ENCODE measurements at places on chromosomes 12 and 14.

GRCh38 chr14:58571769-58572472, 65.8 kb upstream of the DACT1 start:
- DNase-seq, result peak; percentile 53

DNA sequence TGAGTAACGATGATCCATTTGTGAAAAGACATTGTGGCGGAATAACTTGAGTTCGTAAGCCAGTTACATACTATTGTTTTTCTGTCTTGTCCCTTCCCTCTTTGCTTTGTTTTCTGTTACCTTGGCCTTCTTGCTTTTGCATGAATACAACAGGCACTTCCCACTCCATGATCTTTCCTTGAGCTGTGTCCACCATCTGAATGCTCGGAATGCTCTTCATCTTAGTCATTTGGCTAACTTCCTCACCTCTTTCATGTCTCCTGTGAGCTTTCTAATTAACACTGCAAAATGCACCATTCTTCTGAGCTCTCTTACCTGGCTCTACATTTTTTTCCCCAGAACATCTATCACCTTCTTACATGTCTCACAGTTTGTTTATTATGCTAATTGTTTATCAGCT, 10.0 kb downstream of the KNTC1 start:
- no peak for DNase-seq

DNA sequence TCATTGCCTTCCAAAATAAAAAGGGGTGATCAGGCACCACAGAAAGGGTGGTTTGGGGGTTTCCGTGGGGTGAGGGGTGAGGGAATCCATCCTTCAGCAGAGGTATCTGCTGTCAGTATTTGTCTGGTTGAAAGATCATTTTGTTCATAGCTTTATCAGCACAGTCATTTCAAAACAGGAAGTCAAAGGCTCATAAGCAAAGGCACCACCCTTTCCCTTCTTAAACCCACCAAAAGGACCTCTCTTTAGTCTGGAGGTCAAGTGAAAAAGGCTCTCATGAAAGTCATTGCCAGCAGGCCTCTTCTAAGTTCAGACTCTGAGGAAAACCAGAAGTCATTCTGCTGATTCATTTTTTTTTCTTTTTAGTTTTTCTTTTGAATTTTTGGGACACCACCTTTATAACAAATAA, 6.2 kb downstream of the CHST11 start:
- DNase-seq, result no peak

DNA sequence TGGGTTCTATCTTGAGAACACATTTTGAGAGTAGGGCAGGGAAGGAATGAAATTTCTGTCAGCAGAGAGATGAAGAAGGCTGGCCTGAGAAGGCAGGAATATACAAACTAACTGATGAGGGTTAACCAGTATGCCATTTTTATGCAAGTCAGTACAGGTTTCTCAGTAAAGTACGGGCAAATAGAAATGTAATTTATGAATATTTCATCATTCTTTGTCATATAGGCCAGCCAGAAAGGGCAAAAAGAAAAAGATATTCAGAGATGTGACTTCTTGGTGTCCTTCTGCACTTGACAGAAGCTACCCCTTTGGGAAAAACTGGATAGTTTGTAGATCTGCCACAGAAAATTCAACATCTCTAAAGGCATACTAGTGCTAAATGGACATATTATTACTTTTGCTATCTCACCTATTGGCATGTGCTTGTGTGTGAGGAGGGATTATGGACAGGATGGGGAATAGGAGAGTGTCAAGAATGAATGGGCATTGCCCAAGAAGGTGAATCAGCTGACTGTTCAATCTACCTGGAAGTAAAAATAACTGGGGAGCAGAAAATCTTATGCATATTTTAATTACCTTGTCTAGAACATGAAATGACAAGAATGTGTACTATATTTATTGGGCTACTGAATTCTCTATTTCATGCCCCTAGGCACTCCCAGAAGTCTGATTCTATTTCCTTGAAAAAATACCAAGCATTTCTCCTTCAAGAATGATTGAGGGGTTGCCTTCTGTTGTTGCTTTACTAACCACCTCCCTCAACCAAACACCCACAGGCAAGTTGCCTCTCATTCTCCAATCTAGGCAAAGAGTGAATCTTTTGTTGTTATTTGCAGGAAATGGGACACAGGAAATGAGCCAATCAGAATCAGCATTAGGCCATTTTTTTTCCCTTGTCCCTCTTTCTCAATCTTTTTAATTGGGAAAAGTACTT, 175.1 kb upstream of the SLC38A2 start:
- DNase-seq, result no peak

DNA sequence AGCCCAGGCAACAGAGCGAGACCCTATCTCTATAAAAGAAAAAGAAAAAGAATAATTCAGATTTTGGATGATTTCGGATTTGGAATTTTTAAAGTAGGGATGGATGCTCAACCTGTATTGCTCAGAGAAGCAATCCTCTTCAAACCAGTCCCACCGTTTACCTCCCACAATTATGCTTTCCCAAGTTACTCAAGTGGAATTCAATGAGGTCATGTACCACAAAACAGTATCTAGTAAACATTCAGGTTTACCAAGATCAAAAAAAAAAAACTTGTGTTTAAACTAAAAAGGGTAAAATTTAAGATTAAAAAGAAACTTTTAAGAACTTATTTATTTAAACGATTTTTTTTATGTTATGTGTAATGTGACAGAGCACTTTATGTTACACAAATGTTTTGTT, 2.5 kb downstream of the KDM5A start:
- no peak for DNase-seq

DNA sequence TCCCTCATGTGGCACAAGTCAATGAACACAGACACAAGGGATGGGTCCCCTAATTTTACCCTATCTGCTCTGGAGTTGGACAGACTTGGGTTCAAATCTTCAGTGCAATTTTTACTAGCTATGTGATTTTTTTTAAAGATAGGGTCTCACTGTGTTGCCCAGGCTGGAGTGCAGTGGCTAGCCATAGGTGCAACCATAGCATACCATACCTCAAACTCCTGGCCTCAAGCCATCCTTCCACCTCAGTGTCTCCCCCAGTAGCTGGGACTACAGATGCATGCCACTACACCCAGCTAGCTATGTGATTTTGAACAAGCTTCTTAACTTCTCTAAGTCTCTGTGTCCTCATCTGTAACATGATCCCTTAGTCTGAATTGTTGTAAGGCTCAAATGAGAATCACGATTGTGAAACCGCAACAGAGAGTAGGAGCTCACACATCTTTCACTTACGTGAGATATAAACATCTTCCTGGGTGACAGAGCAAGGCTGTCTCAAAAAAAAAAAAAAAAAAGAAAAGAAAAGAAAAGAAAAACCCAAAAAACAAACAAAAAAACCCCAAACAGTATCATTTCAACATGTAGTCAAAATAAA, 4.7 kb downstream of the CALCOCO1 start:
- DNase-seq, result no peak

DNA sequence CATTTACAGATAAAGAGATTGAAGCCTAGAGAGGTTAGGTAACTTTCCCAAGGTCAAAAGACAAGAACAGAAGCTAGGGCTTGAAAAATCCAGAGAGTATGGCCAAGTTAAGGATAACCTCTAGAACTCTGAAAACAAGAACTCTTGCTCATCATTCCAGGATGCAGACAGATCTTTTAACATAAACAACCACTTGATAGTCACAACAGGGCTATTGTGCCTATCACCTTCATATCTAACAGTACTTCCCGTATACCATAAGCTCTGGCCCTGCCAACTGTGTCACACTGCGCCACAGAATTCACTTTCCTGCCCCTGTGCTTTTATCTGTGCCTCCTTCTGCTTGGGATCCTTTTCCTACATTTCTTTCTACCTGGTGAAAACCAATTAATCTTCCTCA, 18.2 kb downstream of the ERP29 start:
- DNase-seq, result no peak

- DNase-seq, result no peak
Measured at GRCh38 chr12:6450091-6450868, 1.6 kb upstream of the TAPBPL start.

- no peak for DNase-seq
Measured at GRCh38 chr14:95045836-95046430, 111.4 kb downstream of the DICER1 start.

GRCh38 chr12:96343347-96343954, 56.8 kb downstream of the CDK17 start:
- no peak for DNase-seq

- no peak for DNase-seq
Measured at GRCh38 chr14:56487761-56488160, 91.8 kb upstream of the TMEM260 start.

- DNase-seq, result no peak
Measured at GRCh38 chr14:77180726-77181602, 634 bp upstream of the TMEM63C start.

DNA sequence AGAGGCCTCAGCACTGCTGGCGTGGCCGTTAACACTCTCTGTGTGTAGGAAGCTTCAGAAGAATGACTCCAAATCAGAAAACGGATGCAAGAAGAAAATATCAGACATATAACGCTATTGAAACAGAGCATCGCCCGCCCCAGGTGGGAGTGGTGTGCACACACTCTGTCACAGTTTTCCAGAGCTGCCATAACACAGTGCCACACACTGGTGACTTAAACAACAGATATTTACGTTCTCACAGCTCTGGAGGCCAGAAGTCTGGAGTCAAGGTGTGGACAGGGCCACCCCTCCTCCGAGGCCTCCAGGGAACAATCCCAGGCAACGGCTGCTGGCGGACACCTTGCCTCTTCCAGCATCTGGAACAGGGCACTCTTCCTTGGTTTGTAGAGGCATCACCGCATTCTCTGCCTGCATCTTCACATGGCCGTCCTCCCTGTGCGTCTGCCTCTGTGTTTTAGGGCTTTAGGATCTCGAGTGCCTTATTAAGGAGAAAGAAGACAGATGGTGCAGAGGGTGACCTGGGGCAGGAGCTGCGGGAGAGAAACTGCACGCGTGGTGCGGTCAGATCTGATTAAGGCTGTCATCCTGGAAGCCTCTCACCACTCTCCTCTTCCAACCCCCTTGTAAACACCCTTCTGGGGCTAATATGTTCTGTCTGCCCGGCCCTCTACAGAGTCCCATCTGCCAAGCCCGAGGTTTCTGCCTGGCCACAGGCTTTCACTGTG, 141.0 kb downstream of the SLC15A4 start:
- DNase-seq, result no peak

DNA sequence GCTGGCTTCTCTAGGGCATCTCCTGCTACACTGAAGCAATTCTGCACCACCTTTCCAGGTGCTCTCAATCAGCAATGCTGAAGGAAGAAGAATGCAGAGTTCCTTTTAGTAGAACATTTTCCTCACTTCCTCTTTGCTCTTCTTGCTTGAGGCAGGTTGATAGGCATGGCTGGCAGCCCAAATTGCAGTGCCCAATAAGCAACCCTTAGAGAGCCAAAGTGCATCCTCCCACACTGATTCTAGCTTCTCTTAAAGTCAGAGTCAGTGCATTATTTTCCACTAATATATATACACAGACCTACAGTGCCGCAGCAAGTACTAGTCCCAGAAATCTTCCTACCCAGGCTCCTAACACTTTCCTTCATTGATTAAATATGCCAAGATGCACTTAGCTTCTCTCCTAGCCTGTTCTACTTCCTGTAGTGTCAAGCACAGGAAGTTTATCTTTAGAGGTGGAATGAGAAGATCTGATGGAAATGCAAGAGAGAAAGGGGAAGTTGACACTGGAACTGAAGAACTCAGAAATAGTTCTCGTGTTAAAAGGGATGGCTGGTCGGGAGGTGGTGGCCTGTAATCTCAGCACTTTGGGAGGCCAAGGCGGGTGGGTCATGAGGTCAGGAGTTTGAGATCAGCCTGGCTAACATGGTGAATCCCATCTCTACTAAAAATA, 132.7 kb downstream of the SSPN start:
- no peak for DNase-seq

GRCh38 chr12:49340971-49341776, 4.2 kb upstream of the C1QL4 start:
- peak; percentile 28 for DNase-seq

DNA sequence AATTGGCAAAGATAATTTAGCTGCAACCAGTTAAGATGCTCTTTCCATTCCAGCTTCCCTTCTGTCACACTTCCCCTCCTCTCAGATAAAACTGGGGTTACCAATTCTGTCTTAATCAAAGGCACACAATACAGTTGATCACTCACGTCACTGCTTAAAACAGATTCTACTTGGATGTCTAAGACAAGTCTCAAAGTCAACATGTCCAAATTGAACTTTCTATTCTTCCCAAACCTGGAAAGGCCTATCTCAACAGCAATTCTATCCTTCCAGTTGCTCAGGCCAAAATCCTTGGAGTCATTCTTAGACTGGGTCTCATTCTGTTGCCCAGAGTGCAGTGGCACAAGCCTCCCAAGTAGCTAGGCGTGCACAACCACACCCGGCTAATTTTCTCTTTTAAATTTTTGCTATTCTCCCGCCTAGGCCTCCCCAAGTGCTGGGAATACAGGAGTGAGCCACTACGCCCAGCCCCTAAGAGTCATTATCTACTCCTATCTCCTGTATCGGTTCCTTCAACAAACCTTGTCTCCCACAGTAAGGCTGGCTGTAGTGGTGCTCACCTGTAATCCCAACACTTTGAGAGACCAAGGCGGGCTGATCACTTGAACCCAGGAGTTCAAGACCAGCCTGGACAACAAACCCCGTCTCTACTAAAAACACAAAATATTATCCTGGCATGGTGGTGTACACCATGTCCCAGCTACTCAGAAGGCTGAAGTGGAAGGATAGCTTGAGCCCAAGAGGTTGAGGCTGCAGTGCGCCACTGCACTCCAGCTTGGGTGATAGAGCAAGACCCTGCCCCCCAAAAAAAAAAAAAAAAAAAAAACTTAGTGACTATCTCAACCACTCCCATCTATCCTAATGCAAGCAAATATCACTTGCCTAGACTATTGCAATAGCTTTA, 4.7 kb downstream of the RPS29 start:
- DNase-seq, result no peak

- no peak for DNase-seq
Measured at GRCh38 chr14:50533806-50534205, 1.4 kb upstream of the MAP4K5 start.

DNA sequence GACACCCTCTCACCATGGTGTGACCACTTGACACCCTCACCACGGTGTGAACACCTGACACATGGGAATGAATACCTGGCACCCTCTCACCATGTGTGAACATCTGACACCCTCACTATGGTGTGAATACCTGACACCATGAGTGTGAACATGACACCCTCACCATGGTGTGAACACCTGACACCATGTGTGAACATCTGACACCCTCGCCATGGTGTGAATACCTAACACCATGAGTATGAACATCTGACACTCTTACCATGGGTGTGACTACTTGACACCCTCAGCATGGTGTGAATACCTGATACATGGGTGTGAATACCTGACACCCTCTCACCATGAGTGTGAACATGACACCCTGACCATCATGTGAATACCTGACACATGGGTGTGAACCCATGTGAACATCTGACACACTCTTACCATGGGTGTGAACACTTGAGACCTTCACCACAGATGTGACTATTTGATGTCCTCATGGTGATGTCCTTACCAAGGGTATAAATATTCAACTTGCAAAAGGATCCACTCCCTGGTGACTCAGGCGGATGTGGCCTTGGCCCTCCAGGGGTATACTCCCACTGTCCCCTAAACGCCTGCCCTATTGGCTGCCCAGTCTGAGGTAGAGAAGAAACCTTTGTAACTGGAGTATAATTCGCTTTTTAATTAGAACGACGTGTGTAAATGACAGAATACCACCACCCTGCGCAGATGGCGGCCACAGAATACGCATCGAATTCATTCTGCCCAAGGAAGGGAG, 29.1 kb downstream of the RFLNA start:
- no peak for DNase-seq

Data from ELF-1 (cell line).